Left kidney (tissue), 8 donors: ENCODE measurements at places on chromosomes 12 and 14. TPM values are rescaled to one million over a fixed set of nuclear protein-coding genes. Genes with fewer than 3 reads are reported as not detected.

- no peak for DNase-seq
Observed at GRCh38 chr14:94868772-94869072, 98.8 kb upstream of the GSC start.

- no peak for DNase-seq
Observed at GRCh38 chr12:48165089-48165981, 8.0 kb upstream of the ASB8 start.

- DNase-seq: no peak
Observed at GRCh38 chr12:12683725-12684124, 12.3 kb downstream of the GPR19 start.

DNA sequence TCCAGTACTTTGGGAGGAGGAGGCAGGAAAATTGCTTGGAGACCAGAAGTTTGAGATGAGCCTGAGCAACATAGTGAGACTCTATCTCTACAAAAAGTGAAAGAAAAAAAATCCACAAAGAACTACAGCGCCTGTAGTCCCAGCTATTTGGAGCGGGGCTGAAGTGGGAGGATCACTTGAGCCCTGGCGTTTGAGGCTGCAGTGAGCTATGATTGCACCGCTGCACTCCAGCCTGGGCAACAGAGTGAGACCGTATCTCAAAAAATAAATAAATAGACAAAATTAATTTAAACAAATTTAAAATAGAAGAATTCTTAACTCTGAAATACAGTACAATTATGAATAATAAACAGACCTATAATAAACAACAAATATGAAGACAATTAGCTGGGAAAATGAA is 40.9 kb downstream of the ATL1 start:
- DNase-seq: no peak

GRCh38 chr12:32139064-32139421 is 32.4 kb downstream of the BICD1 start:
- DNase-seq: no peak

DNA sequence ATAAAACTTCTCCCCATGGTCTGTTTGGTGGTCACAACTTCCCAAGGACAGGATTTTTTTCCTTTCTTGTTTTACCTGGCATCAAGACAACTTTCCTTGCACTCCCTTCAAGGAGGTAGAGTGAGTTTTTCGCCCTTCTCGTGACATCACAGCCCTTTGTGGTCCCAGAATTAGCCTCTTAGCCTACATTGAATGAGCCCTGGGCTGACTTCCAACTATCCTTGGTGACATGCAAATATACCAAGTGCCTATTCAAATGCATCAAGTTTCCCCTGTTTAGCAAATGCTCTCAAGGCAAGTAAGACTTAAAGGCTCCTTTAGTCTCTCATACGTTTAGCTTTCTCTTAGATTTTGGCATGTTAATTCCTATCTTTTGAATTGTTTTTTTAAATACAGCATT is 36.6 kb downstream of the TC2N start:
- DNase-seq: no peak

DNA sequence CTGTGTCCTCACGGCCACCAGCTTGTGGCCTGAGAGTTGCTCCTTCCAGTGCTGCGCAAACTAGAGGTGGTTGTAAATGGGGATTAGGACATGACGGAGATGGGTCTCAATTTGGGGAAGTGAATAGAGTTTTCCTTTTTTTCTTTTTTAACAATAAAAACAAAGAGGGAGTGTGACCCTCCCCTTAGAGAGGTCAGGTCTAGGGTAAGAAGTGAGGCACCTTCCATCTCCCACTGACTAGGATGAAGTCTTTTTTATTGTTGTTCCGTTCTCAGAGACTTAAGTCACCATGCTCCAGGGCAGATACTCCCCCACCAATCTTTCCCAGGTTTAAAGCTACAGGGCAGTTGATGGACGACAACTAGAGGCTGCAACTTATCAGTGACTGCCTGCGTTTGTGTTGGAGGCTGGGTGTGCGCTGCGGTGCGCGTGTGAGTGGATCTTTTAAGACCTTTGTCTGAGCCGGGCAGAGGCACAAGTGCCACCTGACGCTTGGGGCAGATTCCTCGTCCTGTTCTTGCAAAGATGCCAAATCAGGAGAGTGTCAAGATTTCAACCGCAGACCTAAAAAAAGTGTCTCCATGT is 2.1 kb upstream of the GSC start:
- DNase-seq: no peak

DNA sequence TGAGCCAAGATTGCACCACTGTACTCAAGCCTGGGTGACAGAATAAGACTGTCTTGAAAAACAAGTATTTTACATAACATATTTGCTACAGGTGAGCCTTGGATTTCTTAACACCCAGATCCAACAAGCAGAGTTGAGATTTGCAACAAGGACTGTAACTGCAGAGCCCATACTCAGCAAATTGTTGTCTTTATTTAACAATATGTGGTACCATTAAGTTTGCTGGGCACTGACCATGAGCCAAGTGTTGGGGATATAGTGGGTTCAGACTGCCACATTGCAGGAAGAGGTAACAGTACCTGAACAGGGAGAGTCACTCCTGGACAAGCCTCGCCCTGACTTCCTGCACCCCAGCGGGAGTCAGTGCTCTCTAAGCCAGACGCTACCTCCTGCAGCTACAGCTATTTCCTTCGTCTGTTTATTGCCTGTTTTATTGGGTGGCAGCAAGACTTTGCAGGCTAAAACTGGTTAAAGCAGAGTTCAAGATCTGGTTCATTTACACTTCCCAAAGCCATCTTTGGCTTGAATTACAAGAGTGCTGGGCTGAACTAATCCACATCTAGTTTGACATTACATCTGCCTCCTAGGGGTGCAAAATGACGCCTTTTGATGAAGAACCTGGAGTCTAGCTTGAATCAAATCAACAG is 12.5 kb downstream of the AHSA1 start:
- no peak for DNase-seq

- no peak for DNase-seq
Observed at GRCh38 chr12:7093486-7093885, 1.2 kb upstream of the C1R start.

DNA sequence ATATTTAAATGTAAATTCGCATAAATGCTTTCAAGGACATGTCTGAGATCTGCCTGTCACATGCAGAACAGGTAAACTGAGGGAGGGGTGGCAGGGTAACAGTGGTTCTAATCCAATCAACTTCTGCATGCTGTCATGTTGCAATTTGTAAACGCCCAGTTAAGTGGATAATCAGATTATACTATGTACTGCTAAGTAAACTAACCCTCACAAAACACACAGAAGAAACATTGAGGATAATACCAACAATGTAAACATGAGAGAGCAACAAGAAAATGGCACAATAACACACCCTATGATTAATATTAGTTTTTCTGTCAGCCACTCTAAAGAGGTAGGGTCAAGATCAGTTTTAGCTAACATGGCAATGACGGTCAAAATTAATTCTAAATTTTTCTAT is 123.7 kb downstream of the KIF21A start:
- DNase-seq: no peak

GRCh38 chr12:45089411-45090075 is 38.6 kb upstream of the DBX2 start:
- DNase-seq: no peak

GRCh38 chr12:92717202-92717601 is 14.4 kb downstream of the PLEKHG7 start:
- DNase-seq: no peak

GRCh38 chr12:53543539-53543938 is 36.3 kb upstream of the NPFF start:
- DNase-seq: peak; percentile 55

- no peak for DNase-seq
Observed at GRCh38 chr12:29707846-29708245, 75.9 kb downstream of the TMTC1 start.

GRCh38 chr14:105481886-105482457 is 4.7 kb upstream of the CRIP1 start:
- peak; percentile 97 for DNase-seq

DNA sequence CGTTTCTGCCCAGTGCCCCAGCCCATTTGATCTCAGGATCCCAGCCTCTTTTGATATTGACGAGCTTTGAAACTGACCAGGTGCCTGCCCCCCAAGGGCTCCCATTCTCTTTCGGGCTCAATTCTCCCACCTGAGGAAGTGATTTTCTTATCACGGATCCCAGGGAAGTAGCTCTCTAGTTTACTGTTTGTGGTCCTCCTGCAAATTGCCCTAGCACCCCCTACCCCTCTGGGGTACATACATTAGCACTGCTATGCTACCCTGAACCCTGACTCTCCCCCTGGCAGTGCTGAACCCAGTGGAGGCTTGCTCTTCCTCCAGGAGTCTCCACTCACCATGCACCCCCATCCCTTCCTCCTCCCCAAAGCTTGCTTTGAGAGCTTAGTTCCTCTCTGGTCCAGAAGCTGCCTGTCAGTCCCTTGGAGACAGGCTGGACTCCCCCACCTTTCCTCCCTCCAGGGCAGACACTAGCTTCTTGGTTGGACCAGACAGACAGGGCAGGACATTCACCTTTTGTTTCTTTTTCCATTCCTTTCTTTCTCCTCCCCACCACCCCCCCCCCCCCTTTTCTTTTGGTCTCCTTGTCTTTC is 4.4 kb upstream of the TBX3 start:
- DNase-seq: no peak

- DNase-seq: no peak
Observed at GRCh38 chr14:64409126-64409920, 21.2 kb downstream of the MTHFD1 start.

DNA sequence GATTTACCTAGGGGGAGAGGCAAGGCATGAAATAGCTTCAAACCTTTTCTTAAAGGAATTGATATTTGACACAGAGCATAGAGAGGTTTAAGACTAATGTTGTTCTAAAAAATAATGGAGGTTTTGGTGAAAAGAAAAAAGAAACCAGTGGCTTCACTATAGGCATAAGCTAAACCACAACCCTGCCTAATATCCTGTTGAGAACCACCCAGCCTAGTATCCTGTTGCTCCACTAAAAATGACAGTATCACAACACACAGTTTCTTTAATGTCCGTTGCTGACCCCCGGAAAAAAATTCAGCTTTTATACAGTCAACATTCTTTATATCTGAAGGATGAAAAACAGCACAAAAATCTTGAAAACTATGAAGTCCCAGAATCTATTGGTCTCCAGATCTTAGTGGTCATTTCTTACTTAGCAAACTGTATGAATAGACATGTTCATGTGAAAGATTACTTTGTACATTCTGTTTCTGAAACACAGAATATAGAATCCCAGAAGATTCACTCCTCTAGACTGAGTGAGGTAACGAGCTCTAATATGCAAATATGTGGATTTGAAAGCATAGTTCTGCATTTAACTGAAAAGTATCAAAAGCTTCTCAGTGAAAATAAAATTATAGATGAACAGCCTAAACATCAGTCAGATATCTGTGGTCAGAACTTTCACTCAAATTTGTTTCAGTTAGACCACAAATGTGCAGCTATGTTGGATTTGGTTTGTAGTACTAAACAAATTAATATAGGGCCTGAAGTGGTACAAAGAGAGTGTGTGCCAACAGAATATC is 40.5 kb downstream of the GALC start:
- DNase-seq: no peak

GRCh38 chr12:68304626-68305025 is 27.5 kb downstream of the MDM1 start:
- DNase-seq: no peak

DNA sequence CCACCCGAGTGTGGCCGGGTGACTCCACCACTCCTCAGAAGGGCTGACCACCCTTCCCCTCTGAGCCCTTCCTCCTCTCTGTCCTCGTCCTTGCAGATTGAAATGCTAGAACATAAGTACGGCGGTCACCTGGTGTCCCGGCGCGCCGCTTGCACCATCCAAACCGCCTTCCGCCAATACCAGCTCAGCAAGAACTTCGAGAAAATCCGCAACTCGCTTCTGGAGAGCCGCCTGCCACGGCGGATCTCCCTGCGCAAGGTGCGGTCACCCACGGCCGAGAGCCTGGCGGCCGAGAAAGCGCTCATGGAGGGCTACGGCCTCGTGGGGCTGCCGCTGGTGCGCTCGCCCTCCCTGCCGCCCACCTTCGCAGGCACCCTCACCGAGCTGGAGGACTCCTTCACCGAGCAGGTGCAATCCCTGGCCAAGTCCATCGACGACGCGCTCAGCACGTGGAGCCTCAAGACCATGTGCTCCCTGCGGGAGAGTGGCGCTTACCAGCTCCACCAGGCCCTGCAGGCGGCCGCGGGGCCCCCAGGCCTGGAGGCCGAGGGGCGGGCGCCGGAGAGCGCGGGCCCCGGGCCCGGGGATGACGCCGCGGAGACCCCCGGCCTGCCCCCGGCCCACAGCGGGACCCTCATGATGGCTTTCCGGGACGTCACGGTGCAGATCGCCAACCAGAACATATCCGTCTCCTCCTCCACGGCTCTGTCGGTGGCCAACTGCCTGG is 71.8 kb downstream of the IQSEC3 start:
- DNase-seq: no peak

DNA sequence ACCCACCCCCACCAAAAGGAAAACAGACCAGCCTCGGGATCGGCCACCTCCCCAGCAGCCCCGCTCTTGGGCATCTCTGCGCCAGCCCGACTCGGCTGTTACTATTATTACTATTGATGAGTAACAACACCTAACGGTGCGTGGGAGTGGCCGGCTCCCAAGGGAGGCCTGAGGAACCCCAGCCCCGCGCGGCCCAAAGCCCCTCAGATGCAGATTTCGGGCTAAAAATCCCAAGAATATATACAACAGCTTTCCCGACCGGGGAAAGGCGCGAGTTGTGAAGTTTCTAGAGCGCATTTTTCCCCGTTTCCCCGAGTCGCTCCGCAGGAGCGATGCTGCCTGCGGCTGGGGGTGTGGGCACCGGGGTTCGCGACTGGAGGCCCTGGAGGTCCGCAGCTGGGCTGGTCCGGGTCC is 565 bp downstream of the NT5DC3 start:
- peak; percentile 24 for DNase-seq

GRCh38 chr14:104937161-104937560 is 12.5 kb downstream of the PLD4 start:
- DNase-seq: no peak

Gene KRT3
- not detected for polyA plus RNA-seq

Gene KLHL33
- polyA plus RNA-seq: 0.60 TPM

Gene POTEM
- polyA plus RNA-seq: not detected

Gene TAS2R8
- polyA plus RNA-seq: not detected

Gene LALBA
- not detected for polyA plus RNA-seq

Gene COX8C
- 0.71 TPM for polyA plus RNA-seq

Gene CEBPE
- polyA plus RNA-seq: 0.08 TPM

Gene ANHX
- polyA plus RNA-seq: not detected

Gene KLRC4
- polyA plus RNA-seq: not detected

Gene BRMS1L
- polyA plus RNA-seq: 24.0 TPM

Gene PRH2
- 0.50 TPM for polyA plus RNA-seq

Gene REC8
- polyA plus RNA-seq: 88.7 TPM
